ENCODE measurements at places on chromosomes 3 and 15. TPM values are rescaled to one million over a fixed set of nuclear protein-coding genes. Genes with fewer than 3 reads are reported as not detected.

- DNase-seq = no peak
Observed at GRCh38 chr3:60086811-60087210, 1037.0 kb upstream of the CFAP20DC start.

GRCh38 chr3:69121950-69122349 lies 445 bp downstream of the LMOD3 start:
- no peak for DNase-seq

- no peak for DNase-seq
Observed at GRCh38 chr3:128222796-128223385, 69.6 kb downstream of the EEFSEC start.

GOLGA8S gene
- not detected for total RNA-seq

PRTG gene
- total RNA-seq = 0.64 TPM

GMNC gene
- total RNA-seq = not detected

PROS1 gene
- total RNA-seq = 25.5 TPM
